Caki2 (cell line): ENCODE measurements at places on chromosomes 2 and 18. TPM values are rescaled to one million over a fixed set of nuclear protein-coding genes. Genes with fewer than 3 reads are reported as not detected.

- DNase-seq: no peak
Observed at GRCh38 chr2:138306626-138307025, 194.9 kb upstream of the SPOPL start.

GRCh38 chr2:186946896-186947467 is 98.0 kb upstream of the ZSWIM2 start:
- DNase-seq: no peak

GRCh38 chr2:19652811-19653210 is 249.0 kb downstream of the TTC32 start:
- no peak for DNase-seq

DNA sequence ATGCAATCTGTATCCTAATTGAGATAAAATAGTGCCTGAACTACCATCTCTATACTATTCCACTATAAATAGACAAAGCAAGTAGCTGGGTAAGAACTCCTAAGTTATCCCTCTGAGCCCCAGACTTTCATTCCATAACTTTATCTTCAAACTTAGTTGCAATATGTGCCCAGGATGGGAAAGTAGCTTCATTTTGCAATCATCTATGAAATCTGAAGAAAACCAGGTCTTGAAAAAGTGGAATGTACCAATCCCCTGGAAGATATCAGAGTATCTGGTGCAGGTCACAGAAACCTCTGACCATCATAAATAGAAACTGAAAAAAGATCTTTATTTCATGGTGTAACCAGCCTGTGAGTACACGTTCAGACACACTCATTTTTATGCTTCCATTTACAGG is 78.1 kb upstream of the TMEM178A start:
- DNase-seq: no peak

- no peak for DNase-seq
Observed at GRCh38 chr2:103804013-103804412, 1042.2 kb downstream of the TMEM182 start.

DNA sequence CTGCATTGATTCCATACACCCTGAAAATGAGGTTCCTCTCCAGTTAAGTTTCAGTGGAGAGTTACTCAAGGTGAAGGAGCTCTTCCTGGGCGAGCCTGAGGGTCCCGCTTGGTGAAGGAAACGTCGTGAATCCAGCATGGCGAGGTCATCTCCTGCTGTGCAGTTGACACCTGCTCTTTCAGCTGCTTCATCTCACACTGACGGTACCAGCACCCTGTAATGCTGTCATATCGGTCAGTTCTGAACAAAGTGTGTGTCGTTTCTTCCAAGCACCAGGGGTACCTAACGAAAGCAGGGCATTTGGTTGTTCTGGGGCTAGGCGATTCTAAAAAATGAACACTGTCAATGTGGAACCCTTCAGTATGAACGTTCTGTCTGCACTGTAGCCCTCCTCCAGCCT is 52.6 kb downstream of the ITGB1BP1 start:
- DNase-seq: no peak

GRCh38 chr2:13046557-13047165 is 329.9 kb downstream of the TRIB2 start:
- no peak for DNase-seq

DNA sequence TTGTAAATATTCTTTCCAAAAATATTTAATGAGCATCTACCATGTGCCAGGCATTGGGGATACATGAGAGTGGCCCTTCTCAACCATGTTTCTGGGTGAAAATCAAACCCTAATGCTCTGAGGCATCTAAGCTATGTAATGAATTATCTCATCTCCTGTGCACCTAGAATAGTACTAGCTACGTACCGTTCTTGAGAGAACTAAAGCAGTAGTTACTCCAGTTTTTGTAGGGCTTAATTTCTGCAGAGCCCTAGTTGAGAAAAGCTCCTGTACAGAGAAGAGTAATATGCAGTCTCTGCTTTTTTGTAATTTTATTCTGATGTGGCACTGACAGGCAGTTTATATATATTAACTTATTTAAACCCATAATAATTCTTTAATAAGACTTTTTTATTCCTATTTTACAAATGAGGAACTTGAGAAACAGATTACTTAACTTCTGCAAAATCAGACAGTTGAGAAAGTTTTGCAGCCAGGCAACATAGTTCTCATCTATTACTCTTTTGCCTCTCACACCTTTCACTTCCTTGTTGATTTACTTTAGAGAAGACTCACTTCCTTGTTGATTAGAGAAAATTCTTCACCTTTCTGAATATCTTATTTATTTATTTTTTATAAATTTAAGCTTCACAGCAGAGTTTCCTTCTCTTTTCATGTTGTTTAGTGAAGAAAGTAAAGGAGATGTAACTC is 3.1 kb downstream of the SPOPL start:
- DNase-seq: no peak

DNA sequence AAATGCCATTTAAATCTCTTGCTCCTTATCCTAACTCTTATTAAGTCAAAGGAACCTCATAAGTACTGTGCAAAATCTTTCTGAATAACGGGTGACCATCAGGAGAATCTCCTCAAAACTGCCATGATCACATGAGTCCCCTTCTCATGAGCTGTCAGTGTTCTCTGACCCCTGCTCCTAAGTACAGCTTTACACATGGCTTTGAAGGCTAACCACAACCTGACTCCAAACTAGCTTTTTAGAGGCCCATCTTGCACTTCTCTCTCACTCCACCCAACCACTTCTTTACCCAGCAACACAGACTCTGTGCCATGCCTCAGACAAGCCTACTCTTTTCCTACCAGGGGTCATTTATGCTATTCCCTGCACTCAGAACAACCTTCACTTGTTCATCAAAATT is 253.8 kb downstream of the GPD2 start:
- DNase-seq: no peak

DNA sequence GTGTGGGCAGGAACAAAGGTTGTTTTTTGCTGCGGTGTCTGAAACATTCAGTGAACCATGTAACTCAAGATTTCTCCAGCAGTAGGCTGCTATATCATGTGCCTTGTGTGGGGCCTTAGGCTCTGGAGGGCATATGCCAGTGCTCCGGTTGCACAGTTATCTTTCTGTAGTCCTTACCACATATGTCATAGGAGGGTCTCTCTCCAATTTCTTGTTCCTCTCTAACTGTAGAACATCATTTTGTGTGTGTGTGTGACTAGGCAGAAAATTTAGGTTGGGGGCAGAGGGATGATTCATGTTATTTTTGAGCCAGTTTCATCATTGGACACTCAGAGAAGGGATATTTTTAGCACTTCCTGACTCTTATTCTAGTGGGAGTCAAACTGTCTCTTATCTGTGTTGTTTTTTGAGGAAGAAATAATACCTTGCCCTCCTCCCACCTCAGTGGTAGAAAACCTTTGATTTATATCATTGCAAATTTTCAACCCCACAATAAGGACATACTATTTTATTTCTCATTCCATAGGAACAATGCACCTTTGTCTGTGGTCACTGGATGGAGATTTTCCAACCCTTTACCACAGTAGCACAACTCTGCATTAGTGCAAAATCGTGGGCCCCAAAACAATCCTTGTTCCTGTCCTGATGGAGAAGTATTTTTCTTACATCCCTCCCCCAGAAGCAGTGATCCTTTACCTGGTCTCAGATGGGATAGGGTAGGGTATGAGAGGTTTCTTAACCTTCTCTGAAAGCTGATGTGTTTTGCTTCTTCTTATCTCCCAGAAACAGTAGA is 113.9 kb downstream of the CCDC74A start:
- peak; percentile 47 for DNase-seq

GRCh38 chr18:56327191-56327885 is 311.1 kb downstream of the TXNL1 start:
- DNase-seq: no peak

DNA sequence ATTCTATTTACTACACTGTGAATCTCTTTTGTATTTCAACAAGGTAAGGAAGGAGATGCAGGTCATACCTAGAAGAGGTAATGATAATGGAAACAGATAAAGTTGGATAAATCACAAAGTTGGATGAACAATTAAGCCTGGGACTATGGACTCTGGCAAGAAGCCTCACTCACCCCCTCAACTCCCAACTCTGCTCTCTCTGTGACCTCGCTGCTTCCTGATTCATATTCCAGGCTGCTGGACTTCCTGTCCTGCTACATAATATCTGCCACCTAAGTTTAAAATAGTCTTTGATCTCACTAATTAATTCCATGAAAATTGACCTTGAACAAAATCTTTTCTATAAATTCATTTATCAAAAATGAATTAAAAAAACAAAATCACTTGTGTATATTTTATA is 215.3 kb downstream of the CALCRL start:
- no peak for DNase-seq

- DNase-seq: no peak
Observed at GRCh38 chr2:195470622-195471021, 186.4 kb upstream of the SLC39A10 start.

- DNase-seq: no peak
Observed at GRCh38 chr2:126932966-126933710, 34.4 kb downstream of the TEX51 start.

- DNase-seq: no peak
Observed at GRCh38 chr2:217797661-217798069, 205.1 kb downstream of the TNS1 start.

DNA sequence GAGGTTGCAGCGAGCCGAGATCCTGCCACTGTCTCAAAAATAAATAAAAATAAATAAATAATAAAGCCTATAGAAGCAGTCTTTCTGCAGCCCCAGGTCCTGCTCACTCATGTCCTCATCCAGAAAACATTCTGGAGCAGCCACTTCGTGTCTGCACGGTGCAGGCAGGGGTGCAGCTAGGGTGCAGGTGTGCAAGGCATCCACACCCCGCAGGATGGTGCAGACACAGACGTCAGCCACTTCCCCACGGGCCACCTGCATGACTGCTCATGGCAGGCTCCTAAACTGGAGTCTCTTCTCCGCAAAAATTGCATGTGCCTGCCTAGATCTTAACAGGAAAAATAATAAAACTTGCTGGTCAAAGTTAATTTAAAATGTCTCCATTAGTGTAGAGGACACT is 80.2 kb upstream of the SNTG2 start:
- no peak for DNase-seq

- DNase-seq: no peak
Observed at GRCh38 chr18:22283397-22283796, 114.0 kb downstream of the GATA6 start.

- no peak for DNase-seq
Observed at GRCh38 chr2:195498839-195499490, 158.1 kb upstream of the SLC39A10 start.

DNA sequence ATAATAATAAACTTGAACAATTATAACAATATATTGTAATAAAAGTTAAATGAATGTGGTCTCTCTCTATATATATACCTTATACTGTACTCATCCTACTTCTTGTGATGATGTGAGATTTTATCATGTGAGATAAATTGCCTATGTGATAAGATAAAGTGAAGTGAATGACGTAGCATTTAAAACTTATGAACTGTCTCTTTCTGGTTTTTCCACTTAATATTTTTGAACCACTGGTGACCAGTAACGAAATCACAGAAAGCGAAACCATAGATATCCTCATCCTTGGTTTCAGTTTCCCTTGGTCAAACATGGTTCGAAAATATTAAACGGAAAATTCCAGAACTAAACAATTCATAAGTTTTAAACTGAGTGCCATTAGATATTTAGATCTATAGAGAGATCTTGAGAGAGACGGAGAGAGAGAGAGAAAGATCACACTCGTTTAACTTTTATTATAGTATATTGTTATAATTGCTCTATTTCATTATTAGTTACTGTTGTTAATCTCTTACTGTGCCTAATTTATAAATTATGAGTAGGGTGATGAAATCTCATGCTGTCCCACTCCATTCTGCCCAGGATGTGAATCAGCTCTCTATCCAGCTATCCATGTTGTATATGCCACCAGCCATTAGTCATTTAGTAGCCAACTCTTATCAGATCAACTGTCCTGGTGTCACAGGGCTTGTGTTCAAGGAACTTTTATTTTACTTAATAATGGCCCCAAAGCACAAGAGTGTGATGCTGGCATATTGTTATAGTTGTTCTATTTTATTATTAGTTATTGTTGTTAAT is 156.8 kb downstream of the THADA start:
- no peak for DNase-seq

GRCh38 chr18:22094358-22094734 is 75.0 kb upstream of the GATA6 start:
- no peak for DNase-seq

GRCh38 chr18:50281972-50282520 is 723 bp upstream of the MBD1 start:
- DNase-seq: no peak

DNA sequence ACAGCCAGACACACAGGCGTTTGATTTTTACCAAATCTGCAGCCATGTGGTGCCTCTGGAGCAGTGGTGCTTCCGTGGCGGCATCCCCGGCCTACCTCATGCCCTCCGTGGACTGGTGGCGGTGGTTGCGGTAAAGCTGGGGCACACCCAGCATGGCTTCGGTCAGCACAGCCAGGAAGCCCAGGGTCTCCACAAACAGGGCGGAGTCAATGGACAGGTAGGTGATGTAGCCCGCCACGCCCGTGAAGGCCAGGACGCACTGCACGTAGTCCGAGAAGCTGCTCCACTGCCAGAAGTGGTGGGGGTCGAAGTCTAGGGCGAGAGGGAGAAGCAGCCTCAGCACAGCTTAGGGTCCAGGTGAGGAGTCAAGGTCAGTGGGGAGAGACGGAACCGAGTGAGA is 32.4 kb downstream of the SLC66A2 start:
- DNase-seq: no peak

DNA sequence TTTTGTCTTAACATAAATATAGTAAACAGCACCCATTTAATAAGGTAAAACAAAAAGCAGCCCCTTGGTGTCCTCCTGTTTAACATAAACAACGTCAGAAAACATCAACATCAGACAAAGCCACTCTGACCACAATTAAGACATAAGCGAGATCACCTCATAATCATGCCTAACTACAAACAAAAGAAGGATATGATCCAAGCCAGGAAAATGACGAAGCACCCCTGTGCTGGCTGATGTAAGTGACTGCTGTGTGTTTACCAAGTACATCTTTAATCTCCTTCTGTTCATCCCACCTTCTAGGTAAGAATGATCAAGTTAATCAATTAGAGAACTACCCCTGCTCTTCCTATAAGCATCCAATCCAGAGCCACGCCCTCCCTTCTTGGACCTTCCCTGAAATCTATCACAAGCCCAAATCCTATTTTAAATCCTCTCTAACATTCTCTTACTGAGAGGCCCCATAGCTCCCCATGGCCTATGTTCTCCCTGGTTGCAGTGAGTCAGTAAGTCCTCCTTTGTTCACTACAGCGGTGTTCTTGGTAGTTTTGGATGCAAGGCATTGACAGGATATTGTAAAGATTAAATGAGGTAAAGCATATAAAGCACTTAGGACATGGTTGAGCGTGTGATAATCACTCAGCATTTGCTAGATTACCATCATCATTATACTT is 424.2 kb downstream of the TSN start:
- no peak for DNase-seq

Gene NEURL3
- 11.4 and 29.6 TPM in 2 replicates for total RNA-seq

Gene LYPD6B
- total RNA-seq: not detected in 2 replicates

Gene CEBPZOS
- 22.1 and 25.8 TPM in 2 replicates for total RNA-seq

Gene FLACC1
- total RNA-seq: 1.2 TPM in 1 of 2 replicates, not detected in the other

Gene SERPINB8
- total RNA-seq: 0.12 and 4.9 TPM in 2 replicates

Gene DSEL
- 0.74 and 1.3 TPM in 2 replicates for total RNA-seq

Gene ADCYAP1
- total RNA-seq: not detected in 2 replicates

Gene RAX
- total RNA-seq: not detected in 2 replicates

Gene SNORC
- 2.0 and 14.6 TPM in 2 replicates for total RNA-seq
